Epithelial cell of proximal tubule (primary cell): ENCODE measurements at places on chromosomes 13 and 19. TPM values are rescaled to one million over a fixed set of nuclear protein-coding genes. Genes with fewer than 3 reads are reported as not detected.

NLRP4 gene
- not detected in 2 replicates for total RNA-seq

LIG4 gene
- total RNA-seq: 7.2 and 8.9 TPM in 2 replicates

ZNF296 gene
- 1.7 and 3.0 TPM in 2 replicates for total RNA-seq

ADAMTS10 gene
- 2.0 and 4.8 TPM in 2 replicates for total RNA-seq

FLT3LG gene
- total RNA-seq: 0.81 and 2.5 TPM in 2 replicates

LIM2 gene
- total RNA-seq: not detected in 2 replicates

BORA gene
- 9.8 and 16.3 TPM in 2 replicates for total RNA-seq

CLEC17A gene
- total RNA-seq: not detected in 2 replicates

MZT1 gene
- total RNA-seq: 22.5 and 42.1 TPM in 2 replicates

TTC9B gene
- not detected in 2 replicates for total RNA-seq

IZUMO1 gene
- total RNA-seq: not detected in 2 replicates

GIPC3 gene
- total RNA-seq: not detected in 2 replicates

MPND gene
- 3.9 and 6.3 TPM in 2 replicates for total RNA-seq

KLK12 gene
- not detected in 2 replicates for total RNA-seq

C19orf18 gene
- total RNA-seq: not detected in 2 replicates

CYP2F1 gene
- not detected in 2 replicates for total RNA-seq

SEMA6B gene
- 0.65 TPM in 1 of 2 replicates, not detected in the other for total RNA-seq

POU2F2 gene
- 0.46 and 3.2 TPM in 2 replicates for total RNA-seq

DUXA gene
- not detected in 2 replicates for total RNA-seq

TMEM238 gene
- total RNA-seq: 16.3 and 21.4 TPM in 2 replicates

PCP2 gene
- not detected in 2 replicates for total RNA-seq
